ENCODE measurements at places on chromosomes 11 and 22.

DNA sequence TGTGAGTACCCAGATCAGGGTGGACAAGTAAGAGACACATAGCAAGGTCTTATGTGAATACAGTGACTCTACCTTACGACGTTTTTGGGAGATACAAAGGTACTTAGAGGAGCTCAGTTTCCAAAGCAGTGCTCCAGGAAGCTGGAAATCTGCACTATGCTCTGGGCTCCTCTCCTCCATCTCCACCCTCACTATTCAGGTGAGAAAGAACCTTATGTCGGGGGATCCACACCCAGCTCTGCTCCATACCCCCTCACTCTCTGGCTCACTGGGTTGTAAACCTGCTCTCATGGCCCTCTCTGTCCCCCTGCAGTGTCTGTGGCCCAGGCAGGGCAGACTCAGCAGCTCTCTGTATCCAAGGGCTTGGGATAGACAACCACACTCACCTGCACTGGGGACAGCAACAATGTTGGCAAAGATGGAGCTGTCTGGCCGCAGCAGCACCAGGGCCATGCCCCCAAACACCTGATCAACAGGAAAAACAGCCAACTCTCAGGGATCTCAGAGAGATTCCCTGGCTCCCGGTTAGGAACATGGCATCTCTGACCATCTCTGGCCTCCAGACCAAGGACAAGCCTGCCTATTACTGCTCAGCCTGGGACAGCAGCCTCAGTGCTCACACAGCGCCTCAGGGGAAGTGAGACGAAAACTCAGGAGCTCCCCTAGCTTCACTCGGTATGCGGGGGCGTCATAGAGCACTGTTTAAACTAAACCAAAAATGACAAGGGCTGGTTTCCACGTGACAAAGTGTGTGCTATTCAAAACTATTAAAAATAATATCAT lies 60.9 kb upstream of the TOP3B start:
- peak; percentile 85 for DNase-seq

DNA sequence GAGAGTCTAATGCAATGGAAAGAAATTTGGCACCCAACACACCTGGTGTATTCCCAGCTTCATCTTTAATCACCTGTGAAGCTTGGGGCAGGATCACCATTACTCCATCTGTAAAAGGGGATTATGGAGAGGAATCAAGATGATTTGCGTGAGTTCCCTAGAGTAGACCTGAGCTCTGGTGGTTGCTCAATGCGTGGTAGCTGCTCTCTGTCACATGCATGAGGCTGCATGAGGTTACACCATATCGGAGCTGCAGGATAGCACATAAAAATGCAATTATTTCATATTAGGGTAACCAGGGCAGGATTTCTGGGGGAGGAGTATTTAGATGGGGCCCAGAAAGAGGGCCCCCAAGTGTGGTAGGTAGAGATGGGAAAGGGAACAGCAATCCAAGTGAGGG lies 35.3 kb upstream of the CLMP start:
- no peak for DNase-seq

- peak; percentile 67 for DNase-seq
Observed at GRCh38 chr22:41844036-41844435, 11.1 kb downstream of the SREBF2 start.

DNA sequence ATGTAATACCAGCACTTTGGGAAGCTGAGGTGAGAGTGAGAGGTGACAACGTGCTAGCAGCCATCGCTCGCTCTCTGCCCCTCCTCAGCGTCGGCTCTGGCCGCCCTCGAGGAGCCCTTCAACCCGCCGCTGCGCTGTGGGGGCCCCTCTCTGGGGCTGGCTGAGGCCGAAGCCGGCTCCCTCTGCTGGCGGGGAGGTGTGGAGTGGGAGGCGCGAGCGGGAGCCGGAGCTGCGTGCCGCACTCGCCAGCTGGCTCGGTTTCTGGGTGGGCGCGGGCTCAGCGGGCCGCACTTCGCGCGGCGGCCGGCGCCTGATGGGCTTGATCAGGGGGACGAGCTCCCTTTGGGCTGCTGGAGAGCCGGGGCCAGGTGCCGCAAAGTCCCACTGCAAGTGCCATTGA lies 98.9 kb upstream of the UBASH3B start:
- DNase-seq: no peak

DNA sequence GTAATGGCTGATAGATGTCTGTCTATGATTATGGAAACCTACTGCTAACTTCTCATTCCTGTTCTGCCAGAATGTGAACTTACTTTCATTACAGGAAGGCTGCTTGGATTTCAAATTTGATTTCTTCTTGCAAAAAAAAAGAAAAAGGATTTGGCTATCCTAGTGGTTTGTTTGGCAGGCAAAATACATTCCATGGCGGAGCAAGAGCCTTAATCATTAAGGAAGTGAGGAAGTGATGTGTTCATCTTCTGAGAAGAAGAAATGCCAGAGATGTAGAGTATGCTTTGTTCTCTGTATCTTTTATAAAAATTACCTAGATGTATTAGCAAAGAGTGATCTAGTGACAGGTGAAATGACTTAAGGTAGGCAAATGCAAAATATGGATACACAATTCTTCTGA lies 356.3 kb downstream of the SOX6 start:
- DNase-seq: no peak

DNA sequence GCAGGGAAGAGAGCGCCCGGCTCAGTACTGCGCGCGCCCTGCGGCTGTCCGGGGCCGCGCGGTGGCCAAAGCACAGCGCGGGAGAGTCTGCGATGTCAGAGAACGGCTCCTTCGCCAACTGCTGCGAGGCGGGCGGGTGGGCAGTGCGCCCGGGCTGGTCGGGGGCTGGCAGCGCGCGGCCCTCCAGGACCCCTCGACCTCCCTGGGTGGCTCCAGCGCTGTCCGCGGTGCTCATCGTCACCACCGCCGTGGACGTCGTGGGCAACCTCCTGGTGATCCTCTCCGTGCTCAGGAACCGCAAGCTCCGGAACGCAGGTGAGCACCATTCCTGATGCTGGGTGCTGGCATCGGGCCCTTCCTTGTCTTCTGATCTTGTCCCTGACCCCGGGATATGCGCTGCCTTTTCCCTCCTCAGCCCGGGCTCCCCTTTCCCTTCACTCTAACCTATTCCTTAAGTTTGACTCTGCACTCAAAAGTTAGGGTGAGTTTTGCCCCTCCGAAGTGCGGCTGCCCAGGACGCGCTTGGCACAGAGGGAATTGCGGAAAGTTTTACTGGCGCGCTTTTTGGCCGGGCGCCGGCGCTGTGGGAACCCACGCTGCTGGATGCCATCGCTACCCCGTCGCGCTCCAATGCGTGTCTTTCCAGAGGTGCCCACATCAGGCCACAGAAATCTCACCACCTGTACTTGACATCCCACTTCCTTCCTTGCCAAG lies at the start of gene MTNR1B:
MTNR1B (plus strand) TSS at position 18 of the 714 bp plus-strand sequence; CDS start at position 93, 75 bp downstream.
- DNase-seq: no peak

DNA sequence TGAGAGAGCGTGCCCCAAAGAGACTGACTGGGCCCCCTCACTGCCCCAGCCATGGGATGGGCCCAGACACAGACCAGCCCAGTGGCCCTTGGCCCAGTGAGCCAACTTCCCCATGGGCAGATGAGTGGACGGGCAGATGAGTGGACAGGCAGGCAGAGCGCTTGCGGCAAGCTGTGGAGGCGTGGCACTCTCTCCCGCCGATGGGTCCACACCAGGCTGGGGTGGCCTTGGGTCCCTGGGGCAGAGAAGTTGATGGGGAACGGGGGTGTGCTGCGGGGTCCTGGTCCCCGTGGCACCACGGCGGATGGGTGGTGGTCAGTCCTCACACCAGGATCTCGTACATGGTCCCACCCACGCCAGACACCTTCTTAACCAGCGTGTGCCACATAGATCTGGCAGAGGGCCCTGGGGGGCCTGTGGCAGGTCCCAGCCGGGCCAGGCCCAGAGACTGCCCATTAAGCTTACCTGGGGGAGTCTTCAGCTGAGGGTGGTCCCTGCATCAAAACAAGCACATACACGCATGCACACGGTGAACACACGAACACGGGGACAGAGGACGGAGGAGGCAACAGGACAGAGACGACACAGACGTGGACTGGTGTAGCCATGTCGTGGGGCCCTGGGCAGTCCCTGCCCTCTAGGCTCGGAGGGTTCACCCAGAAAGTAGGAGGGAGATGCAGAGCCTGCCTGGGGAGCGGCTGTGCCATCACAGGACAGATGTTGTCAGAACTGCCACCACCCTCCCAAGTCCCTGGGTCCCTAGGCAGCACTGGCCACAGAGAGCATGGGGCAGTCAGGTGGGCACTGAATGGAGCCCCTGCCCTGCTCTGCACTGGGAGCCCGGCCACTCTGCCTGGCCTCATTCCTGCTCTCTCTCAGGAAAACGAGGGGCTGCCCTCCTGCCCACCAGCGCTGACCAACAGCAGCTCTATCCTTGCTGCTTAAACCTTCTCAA lies 182.2 kb downstream of the IGLL1 start:
- no peak for DNase-seq

DNA sequence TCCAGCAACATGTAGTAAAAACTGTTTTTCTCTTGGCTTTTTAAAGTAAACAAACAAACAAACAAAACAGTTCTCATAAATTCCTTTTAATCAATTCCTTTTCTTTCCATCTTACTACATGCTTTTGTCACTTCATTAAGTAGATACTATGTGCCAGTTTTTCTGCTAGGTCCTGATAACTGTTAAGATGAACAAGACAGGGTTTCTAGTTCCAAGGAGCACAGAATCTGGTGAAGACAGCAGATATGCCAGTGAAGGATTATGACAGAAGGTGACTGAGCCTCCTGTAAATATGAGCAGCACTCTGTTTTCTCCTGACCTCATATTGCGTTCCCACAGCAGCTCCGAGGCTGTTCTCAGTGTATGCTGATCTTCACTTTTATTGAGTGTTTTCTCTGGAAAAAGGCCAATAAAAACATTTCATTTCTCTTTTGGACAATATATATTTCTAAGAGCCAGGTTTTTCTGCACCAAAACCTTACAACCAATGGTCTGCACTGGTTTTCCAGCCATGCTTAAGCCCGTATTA lies 45.8 kb downstream of the HEPHL1 start:
- DNase-seq: no peak

DNA sequence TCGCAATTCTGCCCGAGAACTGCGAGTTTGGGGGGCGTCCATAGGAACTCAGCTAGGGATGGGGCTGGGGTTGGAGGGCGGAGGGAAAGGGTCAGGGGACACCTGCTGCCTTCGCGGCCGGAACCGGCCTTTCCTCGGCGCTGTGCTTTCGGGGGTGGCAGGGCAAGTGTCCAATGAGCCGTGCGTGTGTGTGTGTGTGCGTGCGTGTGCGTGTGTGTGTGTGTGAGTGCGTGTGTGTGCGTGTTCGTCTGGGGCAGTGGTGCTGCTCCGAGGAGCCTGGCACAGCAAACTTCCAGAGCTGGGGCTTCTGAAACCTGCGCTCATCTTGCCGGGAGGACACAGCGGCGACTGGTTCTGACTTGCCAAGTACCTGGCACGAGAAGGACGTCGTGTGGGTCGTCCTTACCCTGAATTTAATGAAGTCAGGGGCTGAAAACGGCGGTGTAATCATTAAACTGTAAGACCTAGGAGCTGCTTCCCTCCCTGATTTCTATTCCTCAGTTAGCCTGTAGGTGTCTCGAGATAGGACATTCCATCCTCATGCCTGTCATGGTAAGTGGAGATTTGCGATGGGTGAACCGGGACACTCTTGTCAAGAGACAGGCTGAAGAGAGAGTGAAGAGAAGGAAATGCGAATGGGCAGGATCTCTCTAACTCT lies 27.0 kb upstream of the AMOTL1 start:
- DNase-seq: peak; percentile 51

DNA sequence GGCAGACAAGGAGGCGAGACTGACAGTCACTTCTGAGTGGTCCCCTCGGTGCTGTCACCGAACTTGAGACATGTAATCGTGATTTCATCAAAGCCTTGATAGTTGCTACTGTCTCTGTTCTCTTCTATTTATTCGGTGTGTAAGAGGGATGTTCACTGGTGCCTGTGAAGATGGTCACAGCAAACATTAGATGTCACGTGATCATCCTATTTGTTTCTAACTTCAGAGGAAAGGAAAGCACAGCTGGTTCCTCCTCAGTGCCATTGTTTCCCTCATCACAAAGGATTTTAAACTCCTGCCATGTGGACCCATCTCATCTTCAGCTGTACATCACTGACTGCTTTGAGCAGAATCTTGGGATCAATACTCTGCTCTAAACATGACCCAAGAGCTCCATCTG lies 73.1 kb upstream of the CLMP start:
- no peak for DNase-seq

DNA sequence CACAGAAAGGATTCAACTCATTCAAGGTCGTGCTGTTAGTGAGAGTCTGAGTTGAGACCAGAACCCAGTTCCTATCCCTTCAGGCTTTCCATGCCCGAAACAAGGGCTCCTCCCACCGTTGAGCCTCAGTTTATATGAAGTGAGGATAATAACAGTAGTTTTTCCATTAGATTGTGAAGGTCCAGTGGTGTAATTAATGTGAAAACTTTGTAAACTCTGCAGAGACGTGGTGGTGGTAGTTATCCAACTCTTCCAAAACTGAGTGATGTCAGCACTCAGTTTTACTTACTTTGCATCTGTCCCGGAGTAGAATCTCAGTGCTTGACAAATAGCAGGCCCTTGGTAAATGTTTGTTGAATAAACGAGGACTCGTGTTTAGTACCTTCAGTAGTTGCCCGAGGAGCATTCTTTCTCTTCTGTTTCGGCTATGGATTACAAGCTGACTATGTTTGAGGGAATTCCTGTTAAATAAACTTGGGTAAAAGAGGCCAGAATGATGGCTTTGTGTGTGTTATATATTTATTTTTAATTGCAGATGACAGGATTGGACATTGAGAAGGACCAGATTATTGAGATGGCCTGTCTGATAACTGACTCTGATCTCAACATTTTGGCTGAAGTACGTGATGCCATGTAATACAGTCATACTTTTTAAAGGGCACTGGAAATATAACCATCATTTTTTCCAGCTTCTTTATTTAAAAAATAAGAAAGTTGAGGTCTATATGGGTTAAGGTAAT lies 1.0 kb downstream of the REXO2 start:
- no peak for DNase-seq

- peak; percentile 97 for DNase-seq
Observed at GRCh38 chr22:50250555-50251476, at the start of gene HDAC10. TSS of gene HDAC10 (minus strand) at chr22:50251265. CDS start at chr22:50251032, 233 bp downstream.
